ENCODE measurements at places on chromosomes 2 and 18.

GRCh38 chr2:17482651-17483050 lies 35.6 kb downstream of the RAD51AP2 start:
- DNase-seq, result no peak

- DNase-seq, result no peak
Measured at GRCh38 chr18:79918615-79919011, 32.8 kb downstream of the SLC66A2 start.

GRCh38 chr2:72325592-72326422 lies 178.1 kb upstream of the CYP26B1 start:
- DNase-seq, result no peak

- DNase-seq, result no peak
Measured at GRCh38 chr2:53884883-53885282, 25.1 kb upstream of the GPR75 start.

DNA sequence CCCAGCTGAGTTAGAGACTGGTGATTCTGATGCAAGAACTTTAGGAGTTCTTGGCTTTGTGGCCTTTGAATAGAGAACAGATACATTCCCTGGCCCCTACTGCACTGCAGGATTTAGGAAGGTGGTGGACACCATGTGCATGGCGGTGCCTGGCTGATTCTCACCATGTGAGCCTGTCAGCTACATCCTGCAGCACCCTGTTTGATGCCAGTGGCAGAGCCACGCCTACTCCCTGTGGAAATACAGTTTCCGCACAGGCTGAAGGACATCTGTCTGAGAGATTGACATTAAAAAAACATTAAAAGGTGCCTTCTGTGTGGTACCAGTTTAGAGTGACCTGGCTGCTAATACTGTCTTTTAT lies 50.0 kb downstream of the KCNE4 start:
- no peak for DNase-seq

DNA sequence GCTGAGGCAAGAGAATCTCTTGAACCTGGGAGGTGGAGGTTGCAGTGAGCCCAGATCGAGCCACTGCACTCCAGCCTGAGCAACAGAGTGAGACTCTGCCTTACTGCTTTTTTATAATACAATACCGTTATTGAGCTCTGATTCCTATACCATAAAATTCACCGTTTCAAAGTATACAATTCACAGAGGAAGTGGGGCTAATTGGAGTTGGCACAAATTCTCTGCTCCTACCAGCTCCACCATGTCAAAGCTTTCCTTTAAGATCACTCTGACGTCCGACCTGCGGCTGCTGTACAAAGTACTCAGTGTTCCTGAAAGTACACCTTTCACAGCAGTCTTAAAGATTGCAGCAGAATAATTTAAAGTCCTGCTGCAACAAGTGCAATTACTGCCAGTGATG lies 29.6 kb upstream of the CYBRD1 start:
- no peak for DNase-seq

DNA sequence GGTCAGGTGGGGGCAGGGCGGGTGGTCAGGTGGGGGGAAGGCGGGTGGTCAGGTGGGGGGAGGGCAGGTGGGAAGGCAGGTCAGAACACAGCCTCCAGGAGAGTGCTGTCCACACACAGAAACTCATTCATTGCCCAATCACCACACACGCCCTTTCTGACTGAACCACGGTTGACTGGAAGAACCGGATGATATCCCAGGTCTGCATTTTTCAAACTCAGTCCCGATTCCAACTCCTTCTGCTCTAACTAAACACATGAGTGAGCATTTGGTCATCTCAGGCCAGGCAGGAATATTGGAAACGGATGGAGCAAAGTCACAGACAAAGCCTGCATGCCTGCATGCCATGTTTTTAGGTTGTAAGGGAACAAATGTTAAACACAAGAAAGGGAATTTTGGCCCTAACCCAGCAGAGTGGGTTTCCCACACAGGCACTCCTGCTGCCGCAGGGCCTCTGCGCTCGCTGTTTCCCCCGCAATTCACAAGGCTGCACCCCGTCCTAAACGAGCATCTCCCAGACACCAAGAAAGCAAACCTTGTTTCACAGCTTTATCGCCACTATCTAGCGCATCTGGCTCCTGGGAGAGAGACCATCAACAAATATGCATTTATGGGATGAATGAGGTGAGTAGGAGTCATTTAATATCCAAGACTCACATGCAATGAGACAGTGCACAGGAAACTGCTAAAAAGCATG lies 100.1 kb downstream of the ZNF516 start:
- no peak for DNase-seq

GRCh38 chr18:286515-287310 lies 18.9 kb upstream of the THOC1 start:
- DNase-seq, result no peak

GRCh38 chr2:222572751-222573174 lies 83.1 kb downstream of the FARSB start:
- DNase-seq, result no peak

All from effector memory CD4-positive, alpha-beta T cell (primary cell).